ENCODE measurements at places on chromosomes 16 and 17. TPM values are rescaled to one million over a fixed set of nuclear protein-coding genes. Genes with fewer than 3 reads are reported as not detected.

DNA sequence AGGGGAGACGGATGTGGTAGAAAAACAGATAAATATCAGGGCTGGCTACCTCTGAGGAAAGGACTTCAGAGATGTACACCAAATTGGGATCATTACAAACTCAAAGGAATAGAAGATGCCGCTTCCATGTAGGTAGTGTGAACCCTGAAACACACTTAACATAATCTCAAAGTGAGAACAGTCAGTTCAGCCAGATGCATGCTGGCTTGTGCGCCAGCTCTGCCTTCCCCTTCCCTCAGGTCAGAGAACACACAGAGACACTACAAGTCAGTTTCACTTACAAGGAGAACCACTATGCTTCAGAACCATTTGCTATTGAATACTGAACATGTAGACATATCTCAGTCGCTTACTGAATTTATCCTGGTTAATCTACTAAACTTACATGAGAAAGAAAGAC, 176.0 kb upstream of the AXIN2 start:
- no peak for DNase-seq

GRCh38 chr16:65658349-65658748, 536.5 kb upstream of the CDH11 start:
- no peak for DNase-seq

- DNase-seq: no peak
Measured at GRCh38 chr17:65423346-65424140, 137.9 kb downstream of the AXIN2 start.

DNA sequence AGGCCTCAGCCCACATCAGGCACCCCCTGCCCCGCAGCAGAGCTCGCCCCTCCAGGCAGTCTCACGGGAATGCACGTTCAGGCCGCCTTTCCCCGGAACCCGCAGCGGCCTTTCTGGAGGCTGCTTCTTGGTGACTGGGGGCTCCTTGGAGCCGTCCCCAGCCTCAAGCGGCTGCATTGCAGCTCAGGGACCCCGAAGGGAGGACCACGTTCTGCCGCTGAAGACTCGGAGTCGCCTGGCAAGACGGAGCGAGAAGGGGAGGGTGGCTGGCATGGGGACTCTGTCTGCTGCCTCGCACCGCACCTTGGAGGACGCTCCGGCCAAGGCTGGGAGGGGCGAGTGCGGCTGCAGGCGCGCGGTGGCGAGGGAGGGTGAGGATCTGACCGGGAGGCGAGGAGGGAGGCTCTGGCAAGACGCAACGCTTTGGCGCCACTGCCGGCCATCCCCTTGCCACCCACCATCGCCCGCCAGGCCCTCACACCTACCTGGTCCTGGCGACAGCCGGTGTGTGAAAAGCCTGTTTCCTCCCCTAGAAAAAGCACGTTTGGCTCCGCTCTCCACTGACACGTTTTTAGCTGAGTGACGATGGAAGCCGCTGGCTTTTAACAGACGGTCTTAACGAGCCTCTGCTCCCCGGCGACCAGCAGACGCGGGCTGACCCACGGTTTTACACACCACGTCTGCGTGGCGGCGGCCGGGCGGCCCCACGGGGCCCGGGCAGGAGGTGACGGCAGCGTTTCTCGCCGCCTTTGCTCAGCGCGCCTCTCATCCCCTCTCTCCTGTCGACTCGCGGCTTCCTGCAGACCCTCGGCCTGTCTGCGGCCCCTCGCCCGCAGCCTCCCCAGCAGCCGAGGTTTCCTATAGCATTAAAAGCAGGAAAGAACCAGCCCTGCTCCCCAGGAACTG, 16.7 kb upstream of the GNG13 start:
- DNase-seq: no peak

GRCh38 chr17:7429722-7430121, 1.1 kb downstream of the SPEM3 start:
- no peak for DNase-seq

AANAT gene
- not detected for total RNA-seq
